Posterior vena cava (tissue), 2 donors: ENCODE measurements at places on chromosomes 6 and 20. TPM values are rescaled to one million over a fixed set of nuclear protein-coding genes. Genes with fewer than 3 reads are reported as not detected.

Gene SNRPB
- total RNA-seq, result 111 TPM

Gene HEBP2
- total RNA-seq, result 61.0 TPM

Gene WFDC10B
- total RNA-seq, result 0.48 TPM

Gene TREM2
- 8.6 TPM for total RNA-seq

Gene OLIG3
- total RNA-seq, result not detected

Gene FAM184A
- 5.9 TPM for total RNA-seq

Gene HCRTR2
- total RNA-seq, result not detected

Gene HRH3
- total RNA-seq, result not detected

Gene KIAA1755
- total RNA-seq, result 12.9 TPM

Gene TNFRSF6B
- 5.4 TPM for total RNA-seq

Gene PHACTR1
- total RNA-seq, result 9.0 TPM

Gene TSHZ2
- total RNA-seq, result 50.0 TPM

Gene ESR1
- total RNA-seq, result 11.6 TPM

Gene MBOAT1
- 8.7 TPM for total RNA-seq

Gene POPDC3
- not detected for total RNA-seq

Gene ZBTB12
- 4.2 TPM for total RNA-seq
